ENCODE measurements at places on chromosomes 2 and 18.

DNA sequence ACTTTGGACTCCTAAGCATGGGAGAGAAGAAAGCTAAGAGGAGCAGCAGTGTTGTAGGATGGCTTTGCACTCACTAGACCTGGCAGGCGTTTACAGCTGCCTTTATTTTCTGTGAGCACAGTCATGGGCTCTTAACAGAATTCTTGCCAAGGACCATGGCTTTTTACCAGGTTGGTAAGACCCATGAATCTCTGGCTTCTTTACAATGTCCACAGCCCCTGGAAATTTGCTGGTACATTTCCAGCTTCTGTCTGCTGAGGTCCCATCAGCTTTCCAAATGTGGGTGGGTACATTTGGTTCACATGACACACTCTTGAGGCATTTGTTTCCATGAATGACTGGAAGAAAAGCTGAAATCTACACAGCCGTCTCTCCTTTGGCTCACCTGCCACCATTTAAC lies 162.7 kb downstream of the PPP1R1C start:
- no peak for DNase-seq

DNA sequence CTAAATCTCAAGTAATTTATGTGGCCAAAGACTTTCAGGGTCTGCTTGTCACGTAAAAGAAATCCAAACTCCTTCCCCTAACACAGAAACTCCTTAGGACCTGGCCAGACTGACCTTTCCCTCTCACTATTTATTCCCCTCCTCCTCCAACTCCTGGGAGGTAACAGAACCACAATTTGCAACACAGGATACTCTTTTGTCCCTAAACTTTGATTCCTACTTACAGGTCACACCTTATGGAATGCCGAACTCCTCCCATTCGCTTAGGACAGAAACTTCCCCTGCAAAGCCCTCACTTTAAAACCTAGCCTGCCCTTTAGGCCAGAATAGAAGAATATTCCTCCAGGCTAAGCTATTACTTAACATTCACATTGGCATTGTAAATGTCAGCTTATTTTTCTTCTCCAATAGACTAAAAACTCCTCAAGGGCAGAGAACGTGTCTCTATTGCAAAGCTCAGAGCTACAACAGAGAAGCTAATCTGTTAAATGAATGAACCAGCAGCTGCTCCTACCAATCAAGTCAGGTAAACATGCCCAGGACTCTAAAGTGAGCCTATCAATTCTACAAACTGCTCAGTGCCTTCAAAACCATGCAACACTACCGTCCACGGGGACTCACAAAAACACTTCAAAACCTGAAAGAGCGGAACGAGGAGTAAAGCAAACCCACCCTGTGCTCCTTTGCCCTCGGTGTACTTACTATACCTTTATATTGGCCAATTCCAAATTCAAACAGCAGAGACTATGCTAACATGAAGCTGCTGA lies 6.1 kb downstream of the INO80D start:
- DNase-seq, result no peak

GRCh38 chr2:240140511-240140910 lies at the start of gene OTOS:
Gene OTOS, minus strand, starts transcription at chr2:240140658. Its CDS starts 332 bp downstream, at chr2:240140326.
- DNase-seq, result no peak

- DNase-seq, result no peak
These were observed 403.4 kb upstream of the CDH7 start for GRCh38 chr18:65347446-65347845.

- no peak for DNase-seq
These were observed 464.3 kb upstream of the ID2 start for GRCh38 chr2:8217468-8218030.

- DNase-seq, result no peak
These were observed 79.9 kb downstream of the PARD3B start for GRCh38 chr2:204625135-204625534.

DNA sequence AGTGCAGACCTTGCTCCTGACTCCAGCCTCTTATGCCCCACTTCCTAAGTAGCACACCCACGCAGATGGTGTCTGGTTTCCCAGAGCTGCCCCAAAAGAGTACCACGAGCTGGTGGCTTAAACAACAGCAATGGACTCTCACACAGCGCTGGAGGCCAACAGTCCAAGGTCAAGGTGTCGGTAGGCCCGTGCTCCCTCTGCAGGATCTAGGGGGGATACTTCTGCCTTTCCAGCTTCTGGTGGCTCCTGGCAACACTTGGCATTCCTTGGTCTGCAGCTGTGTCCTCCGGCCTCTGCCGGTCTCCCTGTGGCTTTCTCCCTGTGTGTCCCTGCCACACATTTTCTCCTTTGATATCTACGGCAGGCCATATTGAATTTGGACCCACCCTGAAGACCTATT lies 99.0 kb downstream of the TSHZ1 start:
- DNase-seq, result no peak

DNA sequence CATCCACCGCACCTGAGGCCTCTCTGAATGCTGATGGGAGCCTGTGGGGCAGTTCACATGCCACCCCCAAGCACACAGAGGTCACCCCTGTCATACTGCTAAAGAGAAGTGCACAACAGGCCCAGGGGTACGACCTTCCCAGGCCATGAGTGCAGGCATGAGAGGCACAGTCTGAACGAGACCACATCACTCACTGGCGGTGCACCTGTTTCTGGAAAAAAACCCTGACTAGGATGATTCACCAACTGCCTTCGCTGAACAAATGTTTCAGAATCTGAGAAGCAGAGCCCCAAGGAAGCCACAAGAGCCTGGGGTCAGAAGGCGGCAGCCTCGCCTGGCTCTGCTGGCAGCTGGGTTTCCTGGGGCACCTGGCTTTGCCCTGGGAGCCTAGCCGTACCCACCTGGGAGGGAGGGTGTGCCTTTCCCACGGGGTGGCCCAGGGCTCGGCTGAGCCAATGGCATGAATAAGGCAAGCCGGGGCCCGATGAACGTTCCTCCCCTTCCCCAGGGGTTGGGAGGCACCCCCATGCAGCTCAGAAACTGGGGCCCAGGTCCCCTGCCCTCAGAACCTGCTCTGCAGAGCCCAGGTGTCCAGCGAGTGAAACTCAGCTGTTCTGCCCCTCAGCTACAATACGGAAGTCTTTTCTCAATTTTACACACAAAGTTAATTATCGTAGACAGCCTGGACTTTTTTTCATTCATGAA lies 73.8 kb downstream of the HDAC4 start:
- no peak for DNase-seq

- DNase-seq, result no peak
These were observed 32.6 kb downstream of the PMAIP1 start for GRCh38 chr18:59932401-59932800.

DNA sequence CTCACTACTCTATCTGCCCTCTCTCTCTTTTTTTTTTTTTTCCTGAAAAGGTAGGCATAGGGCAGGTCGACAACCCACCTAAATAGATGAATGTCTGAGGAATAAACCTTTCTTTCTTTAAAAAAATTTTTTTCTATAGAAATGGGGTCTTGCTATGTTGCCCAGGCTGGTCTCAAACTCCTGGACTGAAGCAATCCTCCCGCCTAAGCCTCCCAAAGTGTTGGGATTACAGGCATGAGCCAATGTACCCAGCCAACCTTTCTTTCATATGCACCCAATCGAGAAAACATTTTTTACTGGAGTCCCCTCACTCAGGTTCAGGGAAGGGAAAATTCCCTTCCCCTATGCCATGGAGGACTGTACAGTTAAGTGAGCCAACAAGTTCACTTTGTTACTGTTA lies 31.0 kb downstream of the CFAP210 start:
- DNase-seq, result no peak

DNA sequence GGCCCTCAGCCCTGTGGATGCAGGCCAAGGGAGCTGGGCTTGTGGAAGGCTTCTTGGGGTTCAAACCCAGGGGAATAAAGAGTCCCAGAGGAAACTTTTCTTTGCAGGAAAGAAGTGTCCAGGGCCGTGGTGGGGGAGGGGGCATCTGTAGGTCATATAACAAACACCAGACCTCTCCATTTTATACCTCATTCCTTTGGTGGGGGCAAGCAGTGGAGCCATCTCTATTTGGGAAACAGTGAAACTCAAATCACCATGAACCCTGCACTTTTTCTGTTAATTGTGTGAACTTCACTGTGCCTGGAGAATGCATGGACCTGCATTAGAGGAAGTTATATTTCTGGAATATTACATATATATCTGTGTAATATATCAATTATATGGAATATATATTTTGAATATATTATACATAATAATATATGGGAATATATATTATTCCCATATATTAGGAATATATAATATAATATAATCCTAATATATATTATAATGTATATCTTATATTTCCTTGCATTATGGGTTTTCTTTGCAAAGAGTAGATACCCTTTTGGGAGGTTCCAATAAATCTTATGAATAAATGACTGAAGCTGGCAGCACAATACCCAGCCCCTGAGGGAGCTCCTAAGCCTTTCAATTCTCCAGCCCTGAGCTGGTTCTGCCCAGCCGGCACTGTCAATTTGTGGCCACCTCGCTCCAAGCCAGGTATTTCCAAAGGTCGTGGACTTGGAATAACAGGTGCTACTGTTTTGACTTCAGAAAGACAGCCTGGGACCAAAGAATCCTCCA lies 97.7 kb upstream of the PKDCC start:
- DNase-seq, result no peak

GRCh38 chr2:67616749-67617148 lies 219.6 kb downstream of the ETAA1 start:
- DNase-seq, result no peak

DNA sequence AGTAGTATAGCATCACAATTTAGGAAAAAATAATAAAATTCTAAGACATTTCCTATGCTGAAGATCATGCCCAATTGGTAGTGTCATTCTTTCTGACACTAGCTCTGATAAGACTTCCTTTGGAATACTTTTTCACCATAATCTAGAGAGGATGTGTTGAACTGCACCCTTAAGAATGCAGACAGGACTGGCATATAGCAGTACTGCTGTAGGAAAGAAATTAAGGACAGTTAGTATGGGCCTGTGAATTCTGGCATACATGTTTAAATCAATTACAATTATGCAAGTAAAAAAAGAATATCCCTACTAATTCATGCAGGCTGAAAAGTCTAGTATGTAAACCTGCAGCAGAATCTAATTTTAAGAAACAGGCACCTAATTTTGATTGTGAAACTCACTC lies 15.4 kb downstream of the SF3B1 start:
- DNase-seq, result no peak

DNA sequence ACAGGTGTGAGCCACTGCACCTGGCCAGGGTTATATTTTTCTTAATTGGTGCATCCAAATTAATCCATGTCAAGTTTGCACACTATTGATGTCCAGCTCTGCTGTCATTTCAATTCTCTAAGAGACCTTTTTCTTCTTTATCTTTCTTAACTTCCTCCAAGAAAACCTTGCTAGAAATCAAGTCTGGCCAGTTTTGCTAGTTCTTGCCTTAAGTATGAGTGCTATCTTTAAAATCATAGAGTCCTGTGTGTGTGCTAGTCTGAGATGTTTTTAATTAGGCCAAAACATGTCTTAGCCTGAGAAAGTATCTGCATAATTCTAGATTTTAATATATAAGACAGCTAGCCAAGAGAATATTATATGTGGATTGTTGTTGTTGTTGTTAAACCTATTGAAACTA lies 56.2 kb upstream of the SLC39A10 start:
- no peak for DNase-seq

GRCh38 chr2:27838502-27838901 lies 51.7 kb downstream of the RBKS start:
- DNase-seq, result no peak

GRCh38 chr2:30936977-30937376 lies 129.7 kb upstream of the CAPN13 start:
- DNase-seq, result no peak

GRCh38 chr2:30412047-30412683 lies 34.9 kb upstream of the LCLAT1 start:
- no peak for DNase-seq

- DNase-seq, result no peak
These were observed 112.1 kb downstream of the NFATC1 start for GRCh38 chr18:79507546-79508480.

GRCh38 chr2:33443274-33443829 lies 33.1 kb upstream of the RASGRP3 start:
- DNase-seq, result no peak

- DNase-seq, result no peak
These were observed 37.8 kb upstream of the TNP1 start for GRCh38 chr2:216897561-216898203.

DNA sequence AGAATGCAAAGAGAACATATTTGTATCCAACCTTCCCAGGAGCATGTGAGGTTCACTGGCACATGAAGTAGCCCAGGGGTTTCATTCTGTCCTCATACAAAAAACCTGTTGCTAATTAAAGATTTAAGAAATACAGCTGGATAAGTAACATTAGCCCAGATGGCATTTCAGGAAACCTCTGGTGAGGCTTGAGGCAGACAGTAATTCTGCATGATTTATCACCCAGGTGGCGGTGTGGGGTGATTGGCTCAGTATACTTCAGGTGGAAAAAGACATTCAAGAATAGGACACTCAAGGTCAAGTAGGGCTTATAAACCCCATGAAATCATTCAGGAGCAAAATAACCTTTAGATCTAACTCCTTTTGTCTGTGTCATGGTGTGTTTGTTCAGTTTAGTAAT lies 237.4 kb downstream of the RNF144A start:
- no peak for DNase-seq

DNA sequence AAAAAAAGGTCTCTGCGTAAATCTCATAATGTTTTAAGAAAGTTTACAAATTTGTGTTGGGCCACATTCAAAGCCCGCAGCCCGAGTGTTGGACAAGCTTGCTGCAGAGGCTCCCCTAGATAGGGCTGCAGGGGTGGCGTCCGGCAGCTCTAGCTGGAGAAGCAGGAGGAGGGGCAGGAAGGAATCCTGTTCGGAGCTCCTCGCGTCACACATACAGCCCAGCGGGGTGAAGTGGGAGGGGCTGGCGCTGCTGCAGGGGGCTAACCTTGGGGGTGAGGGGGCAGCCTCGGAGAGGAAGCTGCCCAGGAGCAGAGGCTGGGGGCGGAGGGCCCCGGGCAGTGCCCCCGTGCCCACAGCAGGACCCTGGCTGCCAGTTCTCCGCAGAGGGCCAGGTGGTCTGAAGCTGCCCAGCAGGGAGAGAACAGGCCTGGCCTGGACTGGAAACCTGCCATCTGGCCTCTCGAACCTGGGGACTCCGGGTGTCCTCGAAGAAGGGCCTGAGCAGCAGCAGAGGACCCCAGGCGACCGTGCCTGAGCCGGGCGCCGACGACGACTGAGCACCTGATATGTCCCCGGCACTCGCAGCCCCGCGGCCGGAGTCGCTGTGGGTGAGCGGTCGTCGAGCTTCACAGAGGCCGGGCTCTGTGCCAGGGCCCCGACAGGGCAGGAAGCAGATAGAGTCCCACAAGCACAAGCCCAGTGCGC lies 2.6 kb upstream of the GPR35 start:
- no peak for DNase-seq

- no peak for DNase-seq
These were observed 7.9 kb downstream of the GREB1 start for GRCh38 chr2:11541693-11542274.

- DNase-seq, result no peak
These were observed 273.9 kb upstream of the EPAS1 start for GRCh38 chr2:46023165-46023854.
